Fibroblast of gingiva (primary cell): ENCODE measurements at places on chromosomes 5 and 9.

- peak; percentile 63 for DNase-seq
Measured at GRCh38 chr9:125889476-125890419, 142.6 kb downstream of the PBX3 start.

DNA sequence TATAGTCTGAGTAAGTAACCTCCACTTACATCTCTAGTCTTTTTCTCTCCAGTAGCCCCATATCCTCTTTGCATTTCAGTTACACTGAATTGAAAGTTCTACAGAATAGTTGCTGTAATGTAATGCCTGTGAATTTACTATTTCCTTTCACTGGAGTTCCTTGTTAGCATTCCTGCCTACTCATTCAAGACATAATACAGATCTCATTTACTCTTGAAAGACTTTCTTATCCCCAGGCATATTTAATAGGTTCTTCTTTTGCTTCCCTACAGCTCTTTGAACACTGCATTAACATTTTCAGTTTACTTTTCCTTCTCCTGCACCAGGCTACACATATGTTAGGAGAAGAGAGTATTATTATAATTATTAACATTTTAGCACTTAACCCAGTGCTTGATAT lies 87.6 kb upstream of the OR13F1 start:
- no peak for DNase-seq

- peak; percentile 9 for DNase-seq
Measured at GRCh38 chr9:27162045-27162444, 53.0 kb downstream of the TEK start.

DNA sequence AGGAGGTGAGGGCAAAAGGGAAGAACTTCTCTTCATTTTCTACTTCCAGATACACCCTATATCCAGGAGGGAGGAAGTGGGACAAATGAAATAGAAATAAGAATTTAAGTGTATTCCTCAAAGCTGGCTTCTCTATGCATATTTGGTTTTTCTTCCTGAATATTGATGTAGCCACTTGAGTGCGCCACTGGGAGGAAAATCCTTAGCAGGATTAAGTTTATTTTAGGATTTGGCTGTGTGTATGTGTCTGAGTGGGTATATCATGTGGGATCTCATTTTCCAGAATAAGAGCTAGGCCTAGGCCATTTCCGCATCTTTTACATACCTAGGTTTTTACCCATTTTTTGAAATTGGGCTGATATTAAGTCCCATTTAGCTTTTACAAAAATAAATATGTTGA lies 42.5 kb downstream of the MAP1B start:
- DNase-seq = peak; percentile 33

DNA sequence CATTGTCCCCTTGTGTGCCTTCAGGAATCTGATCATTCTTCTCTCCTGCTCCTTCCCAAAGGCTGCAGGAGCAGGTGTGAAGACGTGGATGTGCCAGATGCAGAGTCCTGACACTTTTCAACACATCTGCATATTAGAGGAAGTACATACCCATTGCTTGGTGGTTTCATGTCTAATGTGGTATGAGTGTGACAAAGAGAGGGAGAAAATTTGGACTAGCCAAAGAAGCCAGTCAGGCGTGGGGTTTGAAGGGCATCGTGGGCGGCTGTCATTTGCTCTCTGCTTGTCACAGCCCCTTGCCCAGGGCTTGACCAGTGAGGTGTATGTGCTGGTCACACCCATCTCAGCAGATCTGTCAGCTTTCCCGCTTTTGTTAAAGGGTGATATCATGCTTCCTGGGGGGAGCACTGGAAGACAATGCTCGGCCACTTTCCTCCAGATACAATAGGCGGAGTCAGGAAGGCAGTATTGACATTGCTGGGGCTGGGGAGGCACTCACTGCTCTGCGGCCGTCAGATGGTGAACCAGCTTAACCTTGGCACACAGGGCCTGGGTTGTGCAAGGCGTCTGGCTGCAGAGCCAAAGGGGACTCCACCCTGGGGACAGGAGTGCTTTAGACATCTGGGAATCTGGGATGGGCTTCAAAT lies 8.6 kb downstream of the TEK start:
- peak; percentile 8 for DNase-seq

- DNase-seq = no peak
Measured at GRCh38 chr5:122155546-122155945, 26.2 kb downstream of the ZNF474 start.

DNA sequence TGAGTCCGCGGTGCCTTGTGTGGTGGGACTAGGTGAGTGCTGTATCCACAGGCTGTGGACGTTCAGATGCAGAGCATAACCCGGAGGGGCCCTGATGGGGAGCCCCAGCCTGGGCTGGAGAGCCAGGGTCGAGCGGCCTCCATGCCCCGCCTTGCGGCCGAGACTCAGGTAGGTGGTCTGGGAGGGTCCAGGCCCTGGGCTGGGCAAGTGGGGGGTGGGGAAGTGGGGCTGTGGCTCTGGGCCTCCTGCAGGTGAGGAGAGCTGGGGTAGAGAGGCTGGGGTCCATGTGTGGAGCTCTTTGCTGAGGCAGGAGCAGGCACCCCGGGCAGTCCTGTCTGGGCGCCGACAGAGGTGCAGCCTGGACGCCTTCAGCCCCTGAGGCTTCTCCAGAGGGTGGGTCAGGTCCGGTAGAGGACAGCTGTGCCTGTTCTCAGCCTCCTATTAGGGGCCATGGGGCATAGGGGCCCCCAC lies 241.1 kb downstream of the CACNA1B start:
- no peak for DNase-seq

DNA sequence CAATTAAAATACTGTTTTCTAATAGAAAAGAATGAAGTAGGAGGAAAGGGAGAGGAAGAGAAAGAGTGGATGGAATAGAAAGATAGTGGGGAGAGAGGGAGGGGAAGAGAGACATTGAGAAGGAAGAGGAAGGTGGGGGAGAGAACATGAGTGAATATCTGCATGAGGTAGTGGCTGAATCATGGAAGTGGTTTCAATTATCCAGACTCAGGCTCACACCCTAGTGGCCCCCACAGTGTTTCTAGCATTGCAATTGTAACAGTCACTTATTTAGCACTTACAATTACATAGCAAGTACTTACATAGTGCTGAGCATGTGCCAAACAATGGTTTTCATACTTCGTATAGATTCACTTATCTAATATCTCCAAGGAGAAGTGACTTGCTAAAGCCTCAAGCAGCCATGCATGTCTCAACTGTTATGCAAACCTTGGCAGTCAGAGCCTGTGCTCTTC lies 72.7 kb downstream of the CAST start:
- DNase-seq = peak; percentile 17

- no peak for DNase-seq
Measured at GRCh38 chr9:549455-549997, 292.0 kb upstream of the DMRT1 start.

DNA sequence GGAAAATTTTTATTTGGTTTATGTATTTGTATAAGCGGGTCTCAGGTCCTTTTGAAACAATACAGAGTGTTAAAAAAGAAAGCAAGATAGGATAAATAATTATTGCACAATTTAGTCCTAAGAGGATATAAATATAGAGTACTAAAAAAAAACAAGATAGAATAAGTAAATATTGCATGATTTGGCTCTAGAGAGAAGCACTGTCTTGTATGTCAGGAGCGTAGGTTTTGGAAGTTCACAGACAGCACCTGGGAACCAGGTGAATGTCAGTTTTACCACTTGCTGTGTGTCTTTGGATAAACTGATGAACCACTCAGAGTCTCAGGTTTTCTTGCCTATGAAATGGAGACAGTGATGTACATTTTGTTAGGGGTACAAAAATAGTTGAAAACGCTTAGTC lies 266.2 kb upstream of the ADAMTSL1 start:
- no peak for DNase-seq

DNA sequence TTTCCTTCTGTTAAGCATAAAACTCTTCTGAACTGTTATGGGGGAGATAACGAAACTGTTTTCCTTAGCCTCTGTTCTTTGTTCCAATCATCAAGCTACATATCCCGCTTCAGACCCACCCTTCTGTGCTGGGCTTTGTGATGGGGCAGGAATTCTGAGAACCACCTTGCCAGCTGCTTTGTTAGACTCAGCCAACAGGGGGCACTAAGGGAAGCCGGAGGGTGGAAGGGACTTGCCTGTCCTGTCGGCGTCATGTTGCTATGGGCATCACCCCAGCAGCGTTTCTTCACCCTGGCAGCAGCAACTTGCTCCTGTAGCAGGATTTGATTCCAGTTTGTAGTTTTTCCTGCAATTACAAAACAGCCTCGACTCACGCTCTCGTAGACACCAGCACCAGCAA lies 169.1 kb downstream of the CAAP1 start:
- peak; percentile 27 for DNase-seq

DNA sequence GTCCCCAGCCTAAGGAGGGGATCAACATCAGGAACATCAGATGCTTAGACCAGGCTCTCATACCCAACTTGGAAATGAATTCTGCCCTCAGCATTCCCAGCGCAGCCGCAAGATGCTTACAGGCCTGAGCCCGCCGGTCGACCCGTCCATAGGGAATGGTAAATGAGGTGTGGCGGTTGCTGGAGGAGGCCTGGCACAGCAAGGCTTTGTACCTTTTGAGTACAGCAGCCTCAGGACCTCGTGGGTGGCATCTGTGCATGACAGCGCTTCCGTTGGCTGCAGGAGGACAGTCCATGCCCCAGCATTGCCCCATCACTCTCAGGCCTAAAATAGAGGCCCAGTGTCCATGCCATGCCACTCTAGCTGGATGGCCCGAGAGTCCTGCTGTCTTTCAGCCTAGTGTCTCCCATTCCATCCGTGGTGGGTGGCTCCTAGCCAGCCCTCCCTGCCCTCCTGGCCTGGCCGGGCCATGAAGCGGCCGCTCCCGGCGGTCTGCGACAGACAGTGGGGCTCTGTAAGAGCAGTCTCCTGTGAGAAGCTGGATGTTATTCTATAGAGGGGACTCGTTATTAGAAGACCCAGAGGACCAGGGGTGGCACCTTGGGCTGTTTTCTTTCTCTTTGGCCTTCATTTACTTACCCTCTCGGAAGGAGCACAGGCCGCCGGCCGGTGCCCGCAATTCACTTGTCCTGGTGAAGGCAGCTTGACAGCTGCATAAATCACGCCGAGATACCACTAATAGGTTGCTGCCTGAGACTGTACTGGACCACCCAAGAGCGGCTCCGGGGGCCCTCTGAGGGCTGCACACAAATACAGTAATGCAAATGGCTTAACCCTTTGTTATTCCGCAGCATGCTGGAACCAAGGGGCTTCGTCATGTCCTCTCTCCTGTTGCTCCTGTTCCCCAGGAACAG lies 223.5 kb upstream of the TUT7 start:
- DNase-seq = no peak

DNA sequence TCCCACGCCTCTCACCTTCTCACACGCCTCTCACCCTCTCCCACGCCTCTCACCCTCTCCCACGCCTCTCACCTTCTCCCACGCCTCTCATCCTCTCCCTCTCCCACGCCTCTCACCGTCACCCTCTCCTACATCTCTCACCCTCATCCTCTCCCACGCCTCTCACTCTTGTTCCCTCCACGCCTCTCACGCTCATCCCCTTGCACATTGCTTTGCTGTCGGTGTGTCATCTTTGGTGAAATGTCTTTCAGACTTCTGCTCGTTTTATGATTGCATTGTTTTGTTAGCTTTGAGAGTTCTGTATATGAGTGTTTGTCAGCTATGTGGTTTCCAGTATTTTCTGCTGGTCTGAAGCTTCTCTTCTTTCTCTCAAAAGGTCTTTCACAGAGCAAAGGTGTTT lies 102.7 kb downstream of the EHMT1 start:
- no peak for DNase-seq

DNA sequence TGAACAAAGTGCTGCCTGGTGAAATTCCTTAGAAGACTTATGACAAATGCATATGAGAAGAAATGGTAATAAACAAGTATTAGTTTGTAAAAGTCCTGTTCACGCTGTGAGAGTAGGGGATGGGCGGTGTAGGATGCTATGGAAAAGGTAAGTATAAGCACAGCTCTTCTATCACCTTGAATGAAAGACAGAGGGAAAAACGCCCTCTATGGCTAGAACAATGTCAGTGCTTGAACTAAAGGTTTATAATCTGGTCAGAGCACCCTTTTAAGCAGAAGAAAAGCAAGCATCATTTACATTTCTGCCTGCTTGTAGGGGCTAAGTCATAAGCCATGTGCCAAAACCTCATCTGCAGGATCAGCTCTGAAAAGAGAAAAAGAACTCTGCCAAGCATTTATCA lies 115.2 kb downstream of the LHFPL2 start:
- DNase-seq = peak; percentile 24

DNA sequence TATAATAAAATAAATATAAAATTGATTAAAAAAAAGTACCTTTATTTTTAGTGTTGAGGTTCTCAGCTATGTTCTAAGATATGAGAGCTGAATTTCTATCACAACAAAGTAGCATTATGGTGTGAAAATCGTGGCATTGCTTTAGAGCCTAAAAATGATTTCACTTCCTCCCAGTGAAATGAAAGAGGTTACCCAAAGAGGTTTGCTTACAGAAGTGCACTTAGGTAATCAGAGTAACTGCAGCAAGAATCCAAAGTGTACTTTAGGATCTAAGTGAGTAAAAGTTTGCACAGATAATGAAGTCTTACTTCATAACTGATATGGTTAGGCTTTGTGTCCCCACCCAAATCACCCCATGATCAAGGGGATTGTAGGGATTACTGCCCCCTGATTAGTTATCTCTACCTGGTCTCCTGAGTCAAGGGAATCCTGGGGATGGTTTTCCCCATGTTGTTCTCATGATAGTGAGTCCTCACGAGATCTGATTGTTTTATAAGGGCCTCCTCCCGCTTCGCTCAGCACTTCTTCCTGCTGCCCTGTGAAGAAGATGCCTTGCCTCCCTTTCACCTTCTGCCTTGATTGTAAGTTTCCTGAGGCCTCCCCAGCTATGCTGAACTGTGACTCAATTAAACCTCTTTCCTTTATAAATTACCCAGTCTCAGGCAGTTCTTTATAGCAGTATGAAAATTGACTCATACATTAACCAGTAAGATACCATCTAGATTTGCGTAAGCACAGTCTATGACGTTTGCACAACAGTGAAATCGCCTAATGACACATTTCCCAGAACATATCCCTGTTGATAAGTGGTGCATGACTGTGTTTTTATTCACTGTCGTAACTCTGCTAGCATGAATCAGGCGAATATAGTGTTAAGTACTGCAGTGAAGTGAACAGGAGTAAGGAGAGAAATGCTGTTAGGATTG lies 40.3 kb upstream of the LRRC70 start:
- DNase-seq = peak; percentile 77

GRCh38 chr5:42586625-42587024 lies 163.4 kb downstream of the GHR start:
- DNase-seq = no peak

DNA sequence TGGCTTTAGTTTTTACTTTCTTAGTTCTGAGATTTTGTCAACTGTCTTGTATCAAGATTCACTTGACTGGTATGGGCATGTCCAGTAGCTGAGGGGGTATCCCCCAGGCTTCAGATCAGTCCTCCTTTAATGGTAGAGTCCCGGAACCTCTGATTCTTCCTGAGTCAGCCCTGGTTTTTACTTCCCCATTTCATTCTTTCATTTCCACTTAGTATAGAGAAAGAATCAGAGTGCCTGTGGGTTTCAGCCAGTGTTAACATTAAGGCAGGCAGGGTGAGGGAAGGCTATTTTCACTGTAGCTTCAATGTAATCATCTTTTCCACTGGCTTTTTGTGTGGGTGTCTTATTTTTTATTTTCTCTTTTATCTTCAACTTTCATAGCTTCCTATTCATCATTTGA lies 8.3 kb upstream of the COMMD10 start:
- no peak for DNase-seq
